Left hindlimb (tissue), 1 donor: ENCODE measurements at places on chromosomes 6 and 20.

- no peak for DNase-seq
Measured at GRCh38 chr20:12728782-12729181, 280.0 kb upstream of the SPTLC3 start.

GRCh38 chr6:26426691-26427450 is 13.4 kb upstream of the BTN3A3 start:
- DNase-seq: no peak

- DNase-seq: no peak
Measured at GRCh38 chr6:9412951-9413559, 977.7 kb upstream of the SLC35B3 start.

- no peak for DNase-seq
Measured at GRCh38 chr6:66735106-66735890, 1028.3 kb upstream of the EYS start.

DNA sequence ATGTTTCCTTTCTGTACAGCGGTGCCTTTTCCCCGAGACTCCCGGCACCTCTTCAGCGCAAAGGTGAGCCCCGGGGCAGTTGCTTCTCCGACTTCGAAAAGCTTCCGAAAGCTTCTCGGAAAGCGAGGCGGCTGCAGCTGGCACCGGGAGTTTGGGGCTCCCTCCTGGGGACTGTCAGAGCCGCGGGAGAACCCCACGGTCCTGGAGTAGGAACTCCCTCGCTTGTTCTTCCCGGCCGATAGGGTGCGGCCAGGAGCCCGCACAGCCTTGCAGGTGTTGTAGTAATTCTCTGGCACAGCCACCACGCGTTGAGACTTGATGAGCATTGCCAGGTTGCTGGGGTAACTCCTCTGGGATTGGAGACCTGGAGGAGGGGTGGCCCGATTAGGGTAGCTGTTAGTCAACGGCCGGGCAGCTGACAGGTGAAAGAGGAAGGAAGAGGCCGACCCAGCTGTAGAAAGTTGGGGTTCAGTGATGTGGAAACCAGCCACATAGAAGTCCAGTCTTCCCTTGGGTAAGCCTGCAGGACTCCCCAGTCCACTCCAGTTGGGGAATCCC is 721 bp downstream of the KDM1B start:
- peak; percentile 38 for DNase-seq

- no peak for DNase-seq
Measured at GRCh38 chr6:33757906-33758305, 11.2 kb upstream of the IP6K3 start.

- DNase-seq: peak; percentile 37
Measured at GRCh38 chr20:62357681-62358080, 9.4 kb downstream of the LAMA5 start.

- DNase-seq: no peak
Measured at GRCh38 chr20:33604991-33605370, 57.1 kb upstream of the C20orf144 start.

DNA sequence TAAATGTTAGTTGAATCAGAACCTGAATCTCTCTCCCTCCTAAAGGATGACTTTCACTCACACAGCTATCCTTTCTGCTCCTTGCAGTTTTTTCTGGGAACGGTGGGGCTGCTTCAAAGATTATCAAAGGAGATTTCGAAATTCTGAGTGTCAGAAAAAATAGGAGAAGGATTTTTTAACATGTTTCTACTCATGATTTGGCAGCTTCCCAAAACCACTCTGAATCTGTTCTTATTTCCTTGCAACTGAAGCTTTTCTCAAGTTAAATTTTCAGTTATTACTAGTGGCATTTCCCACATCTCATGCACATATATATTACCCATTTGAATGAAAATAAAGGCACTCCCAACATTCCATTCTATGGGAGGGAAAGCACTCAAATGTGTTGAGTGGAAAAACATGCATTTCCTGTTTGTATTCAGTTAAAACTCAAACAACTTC is 123.6 kb downstream of the LCA5 start:
- no peak for DNase-seq

DNA sequence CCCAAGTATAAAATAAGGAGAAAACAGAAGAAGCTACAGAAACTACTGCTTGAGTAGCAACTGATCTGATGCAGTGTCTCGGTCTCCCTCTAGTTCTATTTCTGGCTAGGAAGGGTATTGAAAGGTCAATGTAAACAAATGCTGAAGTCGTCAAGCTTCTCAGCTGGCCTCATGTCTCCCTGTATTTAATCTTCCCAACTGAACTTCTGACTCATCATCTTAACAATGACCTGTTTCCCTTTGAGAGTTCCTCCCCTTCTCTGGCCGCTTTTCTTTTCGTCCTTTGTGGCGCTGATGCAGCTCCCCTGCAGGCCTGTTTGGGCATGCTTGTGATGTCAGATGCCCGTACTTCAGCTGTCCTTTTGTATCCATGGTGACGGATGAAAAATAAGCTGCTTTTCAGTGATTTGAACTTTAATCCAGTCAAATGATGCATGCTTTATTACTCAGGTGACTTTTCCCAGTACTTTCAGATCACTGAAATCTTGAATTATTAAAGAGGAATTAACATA is 7.8 kb upstream of the LCA5 start:
- DNase-seq: peak; percentile 83

DNA sequence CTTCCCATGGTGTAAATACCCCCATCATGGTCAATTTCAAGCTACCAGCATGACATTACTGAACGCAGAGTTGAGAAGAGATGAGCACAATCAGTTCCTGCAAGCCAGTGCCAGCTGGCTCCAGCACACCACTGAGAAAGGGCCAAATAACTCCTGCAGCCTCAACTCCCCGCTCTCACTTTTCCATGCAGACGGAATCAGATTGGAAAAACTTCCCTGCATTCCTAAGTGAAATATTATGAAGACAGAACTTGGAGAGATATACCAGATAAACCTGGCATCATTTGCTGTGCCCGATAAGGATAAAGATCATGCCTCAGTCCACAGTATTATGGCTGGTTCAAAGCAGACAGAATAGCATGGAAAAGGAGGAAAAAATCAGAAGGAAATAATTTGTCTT is 56.7 kb downstream of the FILIP1 start:
- DNase-seq: peak; percentile 60

DNA sequence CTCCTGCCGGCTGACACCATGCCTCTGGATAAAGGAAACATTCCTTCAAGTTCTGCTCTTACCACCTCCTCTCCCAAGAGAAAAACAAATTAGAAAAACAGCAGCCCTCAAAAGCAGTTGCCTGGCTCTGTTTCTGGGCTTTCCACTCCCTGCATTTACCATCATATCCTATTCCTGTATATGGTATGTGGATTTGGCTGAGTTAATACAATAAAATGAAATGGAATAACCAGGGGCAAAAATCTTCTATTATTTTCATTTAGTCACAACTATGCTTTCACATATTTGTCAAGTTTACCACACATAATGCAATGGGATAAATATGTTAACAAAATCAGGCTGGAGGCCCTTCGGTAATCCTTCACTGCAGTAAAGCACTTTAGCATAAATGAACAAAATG is 34.3 kb downstream of the COL12A1 start:
- peak; percentile 69 for DNase-seq

DNA sequence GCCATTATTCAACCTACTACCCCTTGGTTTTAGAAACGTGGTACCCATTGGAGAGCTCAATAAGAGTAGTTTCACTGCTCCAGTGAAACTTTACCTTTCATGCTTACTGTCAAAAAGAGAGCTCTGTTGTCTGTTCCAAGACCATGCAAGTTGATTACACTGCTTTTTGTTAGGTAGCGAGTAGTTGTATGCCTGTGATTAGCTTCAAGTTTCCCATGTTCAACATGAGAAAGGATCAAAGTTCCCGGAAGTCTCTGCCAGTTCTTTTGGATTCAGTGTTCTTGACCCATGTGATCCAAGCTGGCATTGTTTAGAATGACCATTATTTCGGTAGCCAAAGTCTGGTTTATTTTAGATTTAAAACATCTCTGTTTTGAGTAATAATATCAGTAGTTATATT is 107.1 kb downstream of the ZFAND3 start:
- no peak for DNase-seq

DNA sequence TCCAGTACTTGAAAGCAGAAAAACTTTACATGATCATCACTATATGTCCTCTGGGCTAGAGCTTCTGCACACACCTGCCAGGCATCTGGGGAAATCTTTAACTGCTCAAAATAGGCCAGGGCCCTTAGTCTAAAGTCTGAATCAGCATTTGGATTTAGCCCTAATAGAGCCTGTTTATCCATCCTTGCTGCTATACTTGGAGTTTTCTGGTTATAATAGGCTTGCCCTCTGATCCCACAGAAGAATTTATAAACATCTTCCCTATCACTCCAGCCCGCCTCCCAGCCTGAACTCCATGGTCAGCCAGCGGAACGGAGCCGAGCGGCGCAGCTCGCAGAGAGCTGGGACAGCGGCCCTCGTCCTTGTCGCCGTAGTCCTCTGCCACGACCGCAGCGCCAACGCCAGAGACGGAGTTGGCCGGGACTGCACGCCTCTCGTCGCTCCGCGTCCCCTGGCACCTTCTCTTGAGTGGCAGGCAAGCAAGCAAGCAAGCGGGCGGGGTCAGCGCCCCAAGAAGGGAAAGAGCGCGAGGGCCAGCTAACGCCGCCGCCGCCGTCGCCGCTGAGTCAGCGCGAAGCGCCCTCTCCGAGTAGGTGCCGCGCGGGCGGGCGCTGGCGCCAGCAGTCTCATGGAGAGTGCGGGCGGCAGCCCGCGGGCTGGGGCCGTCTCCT is 25.4 kb upstream of the ASIP start:
- DNase-seq: peak; percentile 70

DNA sequence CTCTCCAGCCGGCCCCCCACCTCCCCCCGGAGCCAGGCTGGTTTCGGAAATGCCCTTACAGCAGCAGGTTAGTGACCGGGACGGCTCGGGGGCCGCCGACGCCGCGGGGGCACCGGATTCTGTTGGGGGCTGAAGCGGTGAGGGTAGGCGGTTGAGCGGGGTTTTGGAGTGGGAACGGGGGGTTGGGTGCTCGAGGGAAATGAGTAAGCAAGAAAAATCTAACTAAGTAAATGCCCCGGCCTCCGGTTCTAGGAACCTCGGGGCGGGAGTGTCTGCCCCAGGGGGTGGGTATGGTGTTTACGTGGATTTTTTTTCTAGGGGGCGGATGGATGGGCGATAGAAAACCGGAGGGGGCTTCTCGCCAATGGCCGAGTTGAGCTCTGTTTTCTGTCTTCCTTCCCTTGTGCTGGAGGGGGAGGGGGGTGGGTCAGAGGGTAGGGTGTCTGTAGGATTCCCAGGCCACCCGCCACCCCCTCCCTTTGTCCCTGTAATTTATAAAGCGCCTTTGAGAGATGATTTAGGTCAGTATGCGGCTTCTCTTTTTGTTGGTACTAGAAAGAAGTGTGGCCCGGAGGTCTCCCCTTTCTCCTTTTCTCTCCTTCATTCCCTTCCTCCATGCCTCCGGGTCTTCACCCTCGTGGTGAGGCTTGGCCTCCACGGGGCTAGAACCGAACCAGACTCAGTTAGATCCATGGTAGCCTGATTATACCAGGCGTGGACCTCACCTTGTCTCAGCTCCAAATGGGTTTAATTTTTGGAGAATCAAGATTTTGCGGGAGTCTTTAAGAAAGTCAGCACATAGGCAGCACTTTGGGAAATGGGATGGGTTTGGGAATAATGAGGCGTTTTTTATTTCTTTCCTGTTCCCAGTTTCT is 2.3 kb downstream of the E2F3 start:
- no peak for DNase-seq

DNA sequence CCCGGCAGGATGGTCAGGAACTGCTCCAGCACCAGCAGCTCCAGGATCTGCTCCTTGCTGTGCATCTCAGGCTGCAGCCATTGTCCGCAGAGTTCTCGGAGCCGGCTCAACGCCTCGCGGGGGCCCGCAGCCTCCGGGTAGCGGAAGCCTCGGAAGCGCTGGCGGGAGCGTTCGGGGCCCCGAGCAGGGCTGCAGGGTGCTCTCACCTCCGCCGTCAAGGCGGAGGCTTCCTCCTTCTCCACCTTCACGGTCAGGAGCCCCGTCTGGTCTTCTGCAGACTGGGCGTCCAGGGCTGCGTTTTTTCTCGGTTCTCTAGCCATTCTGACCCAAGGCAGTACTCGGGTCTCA is 434 bp downstream of the ZKSCAN4 start:
- no peak for DNase-seq

DNA sequence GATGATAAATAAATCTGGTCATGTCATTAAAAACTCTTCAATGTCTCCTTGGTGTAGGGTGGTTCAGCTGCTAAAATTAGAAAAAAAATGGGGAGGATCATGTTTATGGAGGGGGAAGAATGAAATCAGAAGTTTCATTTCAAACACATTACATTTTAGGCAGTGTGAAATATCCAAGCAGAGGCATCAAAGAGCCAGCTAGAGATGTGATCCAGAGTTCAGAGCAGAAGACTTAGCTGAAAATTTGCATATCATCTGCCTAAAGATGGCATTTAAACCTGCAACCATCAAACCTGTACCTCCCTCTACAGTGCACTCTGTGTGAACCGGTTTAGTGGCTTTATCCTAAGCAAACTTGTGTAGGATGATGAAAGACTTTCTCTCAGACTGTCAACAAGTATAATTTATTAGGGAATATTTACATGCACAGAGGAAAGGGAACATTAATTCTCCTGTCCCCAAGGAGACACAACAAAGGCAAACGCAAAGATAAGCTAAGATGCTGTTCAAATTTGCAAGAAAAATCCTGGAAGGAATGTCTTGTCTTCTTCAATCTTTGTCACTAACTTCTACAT is 84.8 kb upstream of the PLEKHG1 start:
- no peak for DNase-seq

DNA sequence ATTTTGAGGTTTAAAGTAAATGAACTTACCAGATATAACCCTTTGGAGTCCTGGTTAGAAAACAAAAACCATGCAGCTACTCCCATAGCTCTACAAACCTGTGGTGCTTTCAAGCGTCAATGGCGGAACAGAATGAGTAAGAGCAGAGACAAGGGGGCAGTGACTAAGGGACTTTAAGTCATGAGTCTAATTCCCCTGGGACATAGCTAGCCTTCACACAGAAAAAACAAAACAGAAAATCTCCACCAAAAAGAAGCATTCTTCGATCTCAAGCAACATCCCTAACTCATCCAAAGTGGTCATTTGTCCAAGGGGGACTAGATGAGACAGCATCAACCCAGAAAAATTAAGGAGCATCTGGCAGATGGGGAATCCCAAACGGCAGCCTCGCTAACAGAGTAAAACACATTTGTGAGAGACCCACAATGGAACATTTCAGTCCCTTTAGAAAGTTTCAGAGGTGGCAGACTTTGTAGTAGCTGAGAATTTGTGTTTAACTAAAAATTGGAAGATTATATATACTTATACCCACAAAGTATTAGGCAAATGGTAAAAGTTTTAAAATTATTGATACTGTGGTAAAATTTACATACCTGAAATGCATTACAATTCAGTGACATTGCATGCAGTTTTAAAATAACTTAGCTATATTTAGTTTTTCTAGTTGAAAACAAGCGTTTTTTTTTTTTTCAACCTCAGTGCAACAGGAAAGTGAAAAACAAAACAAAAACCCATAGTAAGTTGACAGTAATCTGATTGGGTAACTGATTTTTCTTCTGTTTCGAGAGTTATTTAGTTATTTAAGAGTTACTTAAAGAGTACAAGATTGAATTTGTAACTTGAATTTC is 67.5 kb downstream of the KCNQ5 start:
- no peak for DNase-seq

DNA sequence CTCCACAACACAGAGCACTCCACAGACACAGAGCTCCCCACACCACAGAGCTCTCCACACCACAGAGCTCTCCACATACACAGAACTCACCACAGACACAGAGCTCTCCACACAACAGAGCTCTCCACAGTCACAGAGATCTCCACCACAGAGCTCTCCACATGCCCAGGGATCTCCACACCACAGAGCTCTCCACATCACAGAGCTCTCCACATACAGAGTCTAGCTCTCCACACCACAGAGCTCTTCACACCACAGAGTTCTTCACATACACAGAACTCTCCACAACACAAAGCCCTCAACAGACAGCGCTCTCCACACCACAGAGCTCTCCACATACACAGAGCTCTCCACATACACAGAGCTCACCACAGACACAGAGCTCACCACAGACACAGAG is 55.3 kb downstream of the ERMARD start:
- DNase-seq: peak; percentile 8
